Ascending aorta (tissue), 2 donors: ENCODE measurements at places on chromosomes 6 and 20.
A peak's percentile ranks its signal among the peaks of the same experiment; 100 is the strongest.

GRCh38 chr6:11246722-11247121, 14.3 kb upstream of the NEDD9 start:
- H3K4me3 ChIP-seq = no peak overlapping the region
- H3K4me1 ChIP-seq = peaks cover 52% of the 10 kb centered on the region
- DNase-seq = no peak
- H3K27me3 ChIP-seq = no peaks in the 10 kb centered on the region

- no peak overlapping the region for H3K27ac ChIP-seq
- peaks cover 93% of the 10 kb centered on the region for H3K36me3 ChIP-seq
- no peaks in the 10 kb centered on the region for H3K27me3 ChIP-seq
These were observed 40.7 kb downstream of the PYGB start for GRCh38 chr20:25288291-25289181.

DNA sequence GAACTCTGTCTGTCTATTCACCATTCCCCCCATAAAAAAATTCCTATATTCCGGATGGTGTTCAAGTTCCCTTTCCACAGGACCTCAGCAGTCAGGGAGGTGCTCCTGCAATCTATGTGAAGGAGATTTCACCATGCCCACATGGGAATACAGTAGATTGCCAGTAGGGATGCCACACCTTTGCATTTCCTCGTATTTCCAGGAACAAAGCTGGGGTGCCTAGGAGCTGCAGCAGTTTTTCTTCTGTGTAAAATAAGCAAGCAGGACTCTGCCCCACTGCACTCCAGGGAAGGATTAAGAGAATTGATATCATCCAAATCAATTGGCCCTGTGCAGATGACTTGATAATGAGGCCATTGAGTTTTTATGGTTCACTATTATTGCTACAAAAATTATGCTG, 7.4 kb upstream of the KIF16B start:
- H3K27ac ChIP-seq = no peak overlapping the region
- H3K27me3 ChIP-seq = no peaks in the 10 kb centered on the region
- no peaks in the 10 kb centered on the region for H3K4me1 ChIP-seq

DNA sequence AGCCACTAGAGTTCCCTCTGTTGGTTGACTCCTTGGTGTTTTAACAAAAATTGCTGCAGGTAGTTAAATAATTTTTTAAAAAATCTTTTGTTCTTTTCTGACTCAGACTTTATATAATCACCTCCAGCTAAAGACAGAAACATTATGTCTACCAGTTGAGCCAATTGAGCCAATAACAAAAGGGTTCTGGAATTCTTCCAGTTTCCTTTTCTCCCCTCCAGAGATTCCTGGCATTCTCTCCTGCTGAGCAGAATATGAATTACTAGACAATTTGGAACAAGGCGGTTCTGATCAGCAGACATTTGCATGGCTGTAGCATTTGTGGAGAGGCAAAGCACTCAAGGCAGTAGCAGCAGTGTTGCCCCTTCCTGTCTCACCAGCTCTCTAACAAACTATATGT, 144.0 kb upstream of the SLC35B3 start:
- H3K27ac ChIP-seq = no peak overlapping the region
- DNase-seq = no peak
- H3K36me3 ChIP-seq = no peaks in the 10 kb centered on the region

- no peak for DNase-seq
- H3K4me3 ChIP-seq = peak overlapping the region; percentile 62
These were observed 259.2 kb downstream of the ADGB start for GRCh38 chr6:146857980-146858347.

DNA sequence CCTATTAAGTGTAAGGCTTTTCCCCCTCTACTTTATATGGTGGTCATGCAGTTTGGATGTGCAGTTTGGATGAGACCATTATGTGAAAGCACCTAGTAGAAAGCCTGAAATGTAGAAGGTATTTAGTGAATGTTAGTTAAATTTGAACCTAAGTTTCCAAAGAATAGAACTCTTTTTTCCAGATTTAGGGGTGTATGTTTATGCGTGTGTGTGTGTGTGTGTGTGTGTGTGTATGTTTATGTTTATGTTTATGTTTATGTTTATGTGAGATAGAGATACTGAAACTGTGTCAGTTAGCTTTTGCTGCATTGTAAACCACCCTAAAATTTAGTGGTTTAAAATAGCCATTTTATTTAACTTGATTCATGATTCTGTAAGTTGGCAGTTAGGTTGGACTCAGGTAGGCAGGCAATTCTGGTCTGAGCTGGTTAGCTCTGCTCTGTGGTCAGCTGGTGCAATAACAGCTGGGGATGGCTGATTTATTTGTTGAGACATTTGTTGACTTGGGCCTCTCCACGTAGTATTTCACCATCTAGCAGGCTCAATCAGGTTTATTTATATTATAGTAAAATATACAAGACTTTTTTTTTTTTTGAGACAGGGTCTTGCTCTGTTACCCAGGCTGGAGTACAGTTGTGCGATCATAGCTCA, 54.0 kb downstream of the STK4 start:
- no peaks in the 10 kb centered on the region for H3K4me1 ChIP-seq
- H3K4me3 ChIP-seq = no peak overlapping the region

DNA sequence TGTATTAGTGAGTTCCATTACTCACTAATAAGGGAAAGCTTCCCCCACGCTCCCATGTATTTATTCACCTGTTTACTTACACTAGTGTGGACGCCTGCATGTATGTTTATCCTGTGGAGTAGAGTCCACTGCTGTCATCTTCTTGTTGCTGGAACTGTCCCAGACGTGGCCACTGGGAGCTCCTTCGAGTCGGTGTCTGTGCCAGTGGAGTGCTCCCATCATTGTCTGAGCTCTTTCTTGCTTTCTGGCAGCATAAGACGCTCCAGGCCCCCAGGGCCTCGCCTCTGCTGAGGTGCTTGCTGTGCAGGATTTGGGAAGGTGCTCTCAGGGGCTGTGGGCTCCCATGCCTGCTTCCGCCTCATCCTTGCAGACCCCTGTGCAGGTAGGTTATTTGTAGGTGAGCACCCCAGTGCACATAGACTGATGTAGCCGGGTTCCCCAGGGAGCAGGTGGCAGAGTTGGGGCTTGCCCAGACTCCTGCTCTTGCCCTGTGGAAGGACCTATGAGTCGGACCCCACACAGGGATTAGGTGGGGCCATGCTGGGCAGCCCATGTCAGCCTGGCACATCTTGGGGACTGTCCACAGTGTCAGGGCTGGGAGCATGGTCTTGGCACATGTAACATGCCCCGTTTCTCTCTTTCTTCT, 16.6 kb downstream of the PHACTR3 start:
- no peaks in the 10 kb centered on the region for H3K27me3 ChIP-seq
- no peak overlapping the region for H3K4me3 ChIP-seq
- no peak overlapping the region for H3K27ac ChIP-seq

GRCh38 chr6:159809149-159809548, 9.1 kb downstream of the PNLDC1 start:
- no peaks in the 10 kb centered on the region for H3K4me1 ChIP-seq
- H3K36me3 ChIP-seq = no peaks in the 10 kb centered on the region
- H3K27me3 ChIP-seq = no peaks in the 10 kb centered on the region
- no peak overlapping the region for H3K4me3 ChIP-seq
- no peak for DNase-seq

DNA sequence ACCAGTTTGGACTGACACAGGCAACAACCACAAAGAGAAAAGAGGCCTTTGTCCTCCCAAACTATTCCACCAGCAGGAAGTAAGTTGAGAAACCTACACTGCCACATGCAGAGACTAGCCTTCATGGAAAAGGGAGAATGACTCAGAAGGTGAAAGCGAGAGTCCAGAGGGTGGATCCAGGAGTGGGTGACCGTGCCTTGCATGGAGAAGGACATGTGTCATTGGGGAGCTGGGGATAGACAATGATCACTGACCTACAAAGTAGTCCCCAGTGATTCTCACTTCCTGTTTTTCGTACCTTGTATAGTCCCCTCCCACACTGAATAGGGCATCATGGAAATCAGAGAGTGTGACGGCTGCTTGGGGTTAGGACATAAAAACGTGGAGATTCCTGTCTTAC, 91.9 kb downstream of the MYLK4 start:
- H3K36me3 ChIP-seq = no peaks in the 10 kb centered on the region
- H3K27ac ChIP-seq = no peak overlapping the region
- H3K4me1 ChIP-seq = no peaks in the 10 kb centered on the region
- H3K4me3 ChIP-seq = no peak overlapping the region
- no peaks in the 10 kb centered on the region for H3K27me3 ChIP-seq

DNA sequence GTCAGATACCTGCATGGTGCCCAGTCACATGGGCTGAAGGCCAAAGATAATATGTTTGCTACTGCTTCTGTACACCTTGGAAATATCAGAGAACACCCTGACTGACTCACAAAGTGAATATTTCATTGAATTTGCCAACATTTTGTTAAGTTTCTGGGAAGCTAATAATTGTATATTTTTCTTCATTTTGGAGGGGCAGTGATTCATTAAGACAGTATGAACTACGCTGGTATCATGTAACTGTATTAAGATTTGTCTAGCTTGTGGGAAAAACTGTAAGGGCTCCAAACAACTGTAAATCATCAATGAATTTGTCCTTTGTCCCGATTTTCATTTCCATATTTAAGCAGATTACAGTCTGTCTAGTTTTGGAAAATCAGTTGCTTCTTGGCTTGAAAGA, 102.3 kb upstream of the CCN2 start:
- no peak overlapping the region for H3K4me3 ChIP-seq
- H3K27ac ChIP-seq = no peak overlapping the region
- no peaks in the 10 kb centered on the region for H3K4me1 ChIP-seq

DNA sequence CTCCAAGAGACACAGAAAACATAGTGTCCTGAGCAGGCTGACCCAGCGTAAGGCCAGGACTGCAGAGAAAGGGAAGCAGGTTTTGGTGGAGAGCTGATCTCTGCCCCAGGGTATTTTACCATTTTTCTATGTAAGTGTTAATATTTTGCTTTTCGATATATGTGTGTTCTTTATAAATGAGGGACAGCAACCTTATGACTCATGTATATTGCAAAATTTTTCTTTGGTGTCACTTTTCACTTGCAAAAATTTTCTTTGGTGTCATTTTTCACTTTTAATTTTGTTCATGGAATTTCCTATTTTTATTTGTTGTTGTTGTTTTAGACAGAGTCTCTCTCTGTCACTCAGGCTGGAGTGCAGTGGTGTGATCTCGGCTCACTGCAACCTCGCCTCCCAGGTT, 34.6 kb upstream of the PXDC1 start:
- no peaks in the 10 kb centered on the region for H3K27me3 ChIP-seq
- H3K4me1 ChIP-seq = no peaks in the 10 kb centered on the region
- no peak overlapping the region for H3K4me3 ChIP-seq
- no peaks in the 10 kb centered on the region for H3K36me3 ChIP-seq
- H3K27ac ChIP-seq = no peak overlapping the region
- DNase-seq = no peak

GRCh38 chr6:106866875-106867658, 107.5 kb downstream of the CD24 start:
- DNase-seq = no peak
- H3K4me3 ChIP-seq = no peak overlapping the region
- H3K27me3 ChIP-seq = no peaks in the 10 kb centered on the region
- H3K27ac ChIP-seq = no peak overlapping the region

- H3K27me3 ChIP-seq = no peaks in the 10 kb centered on the region
- H3K4me1 ChIP-seq = no peaks in the 10 kb centered on the region
- no peak overlapping the region for H3K4me3 ChIP-seq
- no peak for DNase-seq
These were observed 7.0 kb downstream of the SLC22A23 start for GRCh38 chr6:3449750-3450305.

GRCh38 chr6:111894272-111894671, 21.0 kb upstream of the FYN start:
- H3K4me3 ChIP-seq = no peak overlapping the region
- H3K36me3 ChIP-seq = no peaks in the 10 kb centered on the region
- no peak overlapping the region for H3K27ac ChIP-seq
- H3K4me1 ChIP-seq = no peaks in the 10 kb centered on the region
- H3K27me3 ChIP-seq = no peaks in the 10 kb centered on the region

- H3K27ac ChIP-seq = no peak overlapping the region
- DNase-seq = no peak
- H3K27me3 ChIP-seq = no peaks in the 10 kb centered on the region
- H3K36me3 ChIP-seq = no peaks in the 10 kb centered on the region
- no peak overlapping the region for H3K4me3 ChIP-seq
- H3K4me1 ChIP-seq = no peaks in the 10 kb centered on the region
These were observed 597.7 kb upstream of the BTBD3 start for GRCh38 chr20:11320033-11320432.

- H3K4me3 ChIP-seq = peak overlapping the region; percentile 99
- H3K27ac ChIP-seq = peak overlapping the region; percentile 93
- H3K4me1 ChIP-seq = peaks cover 27% of the 10 kb centered on the region
- DNase-seq = no peak
These were observed 4.9 kb downstream of the ARID1B start for GRCh38 chr6:156781861-156782631.

- no peak for DNase-seq
- H3K27ac ChIP-seq = no peak overlapping the region
These were observed 120.1 kb upstream of the RIMS1 start for GRCh38 chr6:71766146-71766760.

DNA sequence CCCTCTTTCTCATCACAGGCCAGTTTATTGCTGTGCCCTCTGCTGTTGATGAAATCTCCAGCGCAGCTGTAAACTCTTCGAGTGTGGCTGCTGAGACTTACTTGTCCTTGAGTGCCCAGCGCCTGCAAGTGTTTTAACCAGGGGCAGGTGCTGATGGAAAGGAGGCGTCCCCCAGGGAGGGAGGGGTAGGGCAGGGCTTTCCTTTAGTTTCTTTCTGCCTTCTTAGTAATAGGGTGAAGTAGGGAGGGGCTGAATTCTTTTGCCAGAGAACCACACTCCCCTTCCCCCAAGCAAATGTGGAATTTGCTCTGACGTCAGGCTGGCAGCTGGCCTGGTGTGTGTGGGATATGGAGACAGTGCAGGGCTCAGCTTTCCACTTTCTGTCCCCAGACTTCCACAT, 61.2 kb downstream of the IGF2R start:
- no peak overlapping the region for H3K4me3 ChIP-seq
- H3K36me3 ChIP-seq = peaks cover 59% of the 10 kb centered on the region
- H3K4me1 ChIP-seq = peaks cover 9% of the 10 kb centered on the region
- H3K27me3 ChIP-seq = no peaks in the 10 kb centered on the region
- DNase-seq = no peak
- H3K27ac ChIP-seq = peak overlapping the region; percentile 68

DNA sequence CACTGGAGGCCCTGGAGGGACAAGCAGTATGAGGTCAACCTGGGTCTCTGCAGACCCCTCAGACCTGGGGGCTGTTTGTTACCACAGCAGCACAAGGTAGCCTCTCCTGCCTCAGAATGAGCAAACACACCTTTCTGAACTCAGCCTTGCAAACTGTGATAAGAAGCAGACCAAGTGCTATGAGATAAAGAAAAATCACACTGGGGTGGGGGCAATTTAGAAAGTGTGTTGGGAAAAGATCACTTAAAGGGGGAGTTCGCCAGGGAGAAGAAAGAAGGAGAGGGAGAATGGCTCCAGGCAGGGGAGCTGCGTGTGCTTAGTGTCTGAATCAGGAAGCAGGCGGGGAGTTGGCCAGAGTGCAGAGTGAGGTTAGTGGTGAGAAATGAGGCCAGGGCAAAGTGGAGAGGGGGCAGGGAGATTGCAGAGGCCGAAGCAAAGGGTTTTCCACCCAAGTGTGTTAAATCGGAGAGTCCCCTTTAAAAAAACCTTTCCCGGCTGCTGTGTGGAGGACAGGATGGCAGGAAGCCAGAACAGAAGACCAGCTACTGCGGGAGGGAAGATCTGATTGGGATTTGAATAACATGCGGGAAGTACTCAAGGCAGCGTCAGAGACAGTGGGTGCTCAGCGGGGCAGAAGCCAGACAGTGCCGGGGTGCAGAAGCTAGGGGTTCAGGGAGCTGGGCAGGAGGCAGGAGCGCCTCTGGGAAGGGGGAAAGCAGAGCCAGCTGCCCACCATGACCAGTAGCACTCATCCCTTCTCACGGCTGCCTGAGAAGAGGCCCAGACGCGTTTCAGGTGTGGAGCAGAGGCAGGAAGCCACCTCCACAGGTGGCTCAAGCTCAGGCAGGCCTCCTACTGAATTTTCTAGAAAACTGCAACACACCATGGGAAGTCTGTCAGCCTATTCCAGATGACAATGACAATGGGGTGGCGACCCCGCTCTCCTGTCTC, 9.0 kb downstream of the ADA start:
- H3K4me1 ChIP-seq = peaks cover 11% of the 10 kb centered on the region
- DNase-seq = no peak
- H3K27ac ChIP-seq = peak overlapping the region; percentile 57
- no peaks in the 10 kb centered on the region for H3K36me3 ChIP-seq
